Memory B cell (primary cell): ENCODE measurements at places on chromosomes 12 and 14.

GRCh38 chr12:102513272-102513671 is 32.9 kb upstream of the IGF1 start:
- DNase-seq = no peak

DNA sequence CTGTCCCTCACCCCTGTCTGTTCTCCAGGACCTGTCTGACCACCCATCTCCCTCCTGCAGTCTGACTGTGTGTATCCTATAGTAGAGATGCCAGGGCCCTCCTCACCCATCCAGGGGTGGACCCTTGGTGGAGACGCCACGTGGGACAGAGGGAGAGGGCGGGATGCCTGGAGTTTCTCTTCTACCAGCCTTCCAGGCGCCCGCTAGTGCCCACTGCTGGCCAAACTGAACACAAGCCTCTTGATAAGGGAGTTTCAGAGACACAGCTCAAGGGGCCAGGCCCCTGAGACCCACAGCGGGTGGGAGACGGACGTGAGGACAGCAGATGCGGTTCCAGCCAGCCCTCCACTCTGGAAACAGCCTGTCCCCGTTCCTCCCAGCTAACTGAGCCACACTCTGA is 147.3 kb downstream of the RBM19 start:
- DNase-seq = no peak

DNA sequence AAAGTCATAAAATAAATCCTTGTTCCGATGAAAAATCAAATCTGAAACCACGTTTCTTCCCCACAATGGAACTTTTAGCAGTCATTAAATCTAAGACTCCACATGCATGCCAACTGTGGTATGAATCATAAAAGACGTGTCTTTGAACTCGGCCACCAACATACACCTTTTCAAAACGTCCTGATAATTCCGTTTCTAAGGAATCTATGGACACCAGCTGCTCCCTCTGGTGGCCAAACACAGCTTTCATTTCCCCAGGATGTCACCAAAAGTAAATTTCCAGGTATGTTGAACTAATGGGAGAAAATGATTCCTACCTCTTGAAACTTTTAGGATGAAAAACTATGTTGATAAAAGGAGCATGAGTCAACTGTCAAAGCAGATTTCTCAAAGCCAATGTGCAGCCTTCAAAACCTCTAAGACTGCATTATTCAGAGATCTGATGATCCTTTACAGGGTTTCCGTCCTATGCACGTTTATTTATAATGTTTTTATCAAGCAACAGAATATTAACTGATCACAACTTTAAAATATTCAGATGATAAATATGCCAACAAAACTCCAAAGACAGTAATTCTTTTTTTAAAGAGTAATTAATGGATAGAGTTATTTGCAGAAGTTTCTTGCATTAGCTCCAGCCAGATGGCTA is 96.2 kb downstream of the CIT start:
- no peak for DNase-seq

DNA sequence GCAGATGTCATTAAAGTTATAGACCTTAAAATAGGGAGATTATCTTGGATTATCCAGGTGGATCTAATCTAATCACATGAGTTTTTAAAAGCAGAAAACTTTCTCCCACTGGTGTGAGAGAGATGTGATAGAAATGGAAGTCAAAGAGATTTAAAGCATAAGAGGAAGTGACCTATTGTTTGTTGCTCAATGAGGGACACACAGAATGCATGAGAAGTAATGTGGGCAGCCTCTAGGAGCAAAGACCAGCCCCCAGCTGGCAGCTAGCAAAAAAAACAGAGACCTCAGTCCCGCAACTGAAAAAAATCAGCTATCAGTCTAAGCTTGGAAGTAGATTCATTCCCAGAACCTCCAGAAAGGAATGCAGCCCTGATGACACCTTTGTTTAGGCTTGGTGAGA is 24.6 kb upstream of the ANP32D start:
- no peak for DNase-seq

- no peak for DNase-seq
These were observed 371.8 kb upstream of the PRICKLE1 start for GRCh38 chr12:42961395-42961794.

DNA sequence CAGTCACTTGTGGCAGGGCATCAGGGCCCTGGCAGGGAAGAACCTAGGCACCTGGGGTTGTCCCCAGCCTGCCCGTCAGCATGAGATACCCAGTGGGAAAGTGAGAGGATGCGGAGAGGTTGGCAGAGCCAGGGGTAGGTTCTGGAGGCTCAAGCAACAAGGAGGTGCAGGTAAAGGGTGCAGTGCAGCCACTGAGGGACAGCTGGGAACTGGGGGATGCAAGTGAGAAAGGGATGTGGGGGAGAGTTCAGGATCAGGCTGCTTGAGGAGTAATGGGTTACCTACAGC is 18.7 kb downstream of the VASH1 start:
- no peak for DNase-seq

GRCh38 chr14:70651522-70651921 is 9.8 kb downstream of the TTC9 start:
- DNase-seq = no peak

GRCh38 chr12:51867796-51868428 is 19.4 kb upstream of the FIGNL2 start:
- DNase-seq = no peak

GRCh38 chr12:5633106-5633505 is 201.2 kb downstream of the NTF3 start:
- DNase-seq = no peak

DNA sequence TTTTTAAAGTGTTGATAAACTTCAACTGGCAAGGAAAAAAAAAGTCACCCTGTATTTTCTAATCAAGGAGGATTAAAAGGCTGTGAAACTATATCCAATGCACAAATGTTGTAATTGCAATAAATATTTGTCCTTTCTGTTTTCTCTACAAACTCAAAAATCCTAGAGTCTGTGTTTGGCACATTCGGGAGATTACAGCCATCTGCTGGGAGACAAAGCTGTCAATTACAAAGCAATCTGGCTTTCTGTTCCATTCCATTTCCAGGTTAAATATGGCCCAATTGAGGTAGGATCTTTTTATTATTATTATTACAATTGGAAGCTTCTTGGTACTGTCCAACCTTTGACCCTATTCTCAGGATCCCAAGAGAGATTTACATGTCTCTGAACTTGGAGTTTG is 295.9 kb downstream of the DIO2 start:
- no peak for DNase-seq

GRCh38 chr14:51684760-51685159 is 33.0 kb downstream of the FRMD6 start:
- no peak for DNase-seq

DNA sequence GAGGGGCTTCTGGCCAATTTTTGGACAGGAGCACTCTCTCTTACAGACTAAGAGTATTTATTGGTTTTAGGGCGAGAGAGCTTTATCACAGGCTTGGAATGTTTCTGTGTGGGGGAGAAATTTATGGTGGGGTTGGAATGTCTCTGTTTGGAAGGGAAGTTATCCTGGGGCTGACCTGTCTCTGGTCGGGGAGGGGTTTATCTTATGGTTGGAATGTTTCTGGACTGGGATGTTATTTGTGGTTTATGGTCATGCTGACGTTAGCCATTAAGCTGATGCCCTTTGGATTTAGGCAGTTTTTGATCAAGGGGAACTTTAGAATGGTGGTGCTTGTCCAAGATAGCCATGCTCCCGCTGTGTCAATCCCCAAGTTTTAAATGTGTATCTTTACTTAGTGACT is 614.8 kb downstream of the DIO2 start:
- no peak for DNase-seq

DNA sequence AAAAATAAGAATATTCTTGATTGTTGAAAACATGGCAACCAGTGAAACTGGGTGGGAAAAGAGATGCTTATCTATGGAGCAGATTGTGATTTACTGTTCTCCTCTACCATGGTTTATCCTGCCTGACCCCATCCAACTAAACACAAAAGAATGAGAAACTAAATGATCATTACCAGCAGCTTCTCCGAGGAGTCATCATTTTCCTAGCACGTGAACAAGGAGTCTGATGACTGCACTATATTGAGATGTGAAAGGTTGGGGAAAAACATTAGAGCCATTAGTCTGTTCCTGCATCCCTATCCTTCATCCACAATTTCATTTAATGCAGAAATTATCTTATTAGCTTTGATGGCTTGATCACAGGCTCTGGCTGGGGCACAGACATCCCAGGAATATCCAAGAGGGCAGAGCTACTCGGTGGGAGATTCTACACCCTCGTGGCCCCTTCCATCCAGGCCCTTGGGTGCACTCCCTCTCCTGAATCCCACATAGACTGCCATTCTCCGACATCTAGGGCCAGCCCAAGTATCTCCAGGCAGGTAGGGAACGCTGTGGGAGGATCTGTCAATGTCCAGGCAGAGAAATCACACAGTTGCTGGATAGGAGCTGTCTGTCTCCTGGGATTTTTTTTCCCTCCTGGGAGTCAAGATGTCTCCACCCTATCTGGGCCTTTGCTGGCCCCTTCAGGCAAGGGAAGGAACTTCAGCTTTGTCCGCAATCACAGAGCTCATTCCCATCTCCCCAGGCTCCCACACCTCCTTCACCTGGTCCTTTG is 43.3 kb upstream of the DHRS4 start:
- DNase-seq = no peak

- DNase-seq = peak; percentile 19
These were observed 19.4 kb downstream of the BDKRB1 start for GRCh38 chr14:96275177-96276112.

DNA sequence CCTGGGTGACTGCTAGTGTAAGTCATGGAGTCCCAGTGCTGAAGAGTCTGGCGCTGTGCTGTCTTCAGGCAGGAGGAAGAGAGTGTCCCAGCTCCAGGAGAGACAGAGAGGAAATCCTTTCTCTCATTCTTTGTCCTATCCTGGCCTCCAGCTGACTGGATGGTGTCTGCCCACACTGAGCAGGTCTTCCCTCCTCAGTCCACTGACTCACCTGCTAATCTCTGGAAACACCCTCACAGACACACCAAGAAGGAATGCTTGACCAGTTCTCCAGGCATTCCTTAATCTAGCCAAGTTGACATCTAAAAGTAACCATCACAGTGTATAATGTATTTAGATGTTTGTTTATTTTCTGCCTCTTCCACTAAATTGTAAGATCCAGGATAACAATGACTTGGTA is 53.9 kb downstream of the EMP1 start:
- DNase-seq = no peak

DNA sequence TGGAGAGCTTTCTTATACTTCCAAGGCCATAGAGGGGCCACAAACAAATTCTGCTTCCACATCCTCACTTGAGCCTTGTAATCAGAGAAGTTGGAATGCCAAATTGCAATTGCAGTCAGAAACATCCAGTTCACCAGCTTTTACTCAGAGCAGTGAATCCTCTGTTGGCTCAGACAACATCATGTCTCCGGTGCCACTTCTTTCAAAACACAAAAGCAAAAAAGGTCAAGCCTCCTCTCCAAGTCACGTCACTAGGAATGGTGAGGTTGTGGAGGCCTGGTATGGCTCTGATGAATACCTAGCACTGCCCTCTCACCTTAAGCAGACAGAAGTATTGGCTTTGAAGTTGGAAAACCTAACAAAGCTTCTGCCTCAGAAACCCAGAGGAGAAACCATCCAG is 217.1 kb downstream of the AKAP6 start:
- DNase-seq = no peak

- no peak for DNase-seq
These were observed 30.4 kb upstream of the SUPT16H start for GRCh38 chr14:21414137-21414631.

- DNase-seq = no peak
These were observed 34.7 kb upstream of the RTRAF start for GRCh38 chr14:51954657-51955056.

GRCh38 chr12:52754135-52754534 is 23.0 kb downstream of the KRT76 start:
- no peak for DNase-seq

GRCh38 chr12:6827437-6827911 is 733 bp upstream of the P3H3 start:
- DNase-seq = no peak
